ENCODE measurements at places on chromosomes 2 and 18. TPM values are rescaled to one million over a fixed set of nuclear protein-coding genes. Genes with fewer than 3 reads are reported as not detected.

CD8A gene
- 3.0 TPM for total RNA-seq

DNAH7 gene
- total RNA-seq, result 0.07 TPM

TFCP2L1 gene
- 0.29 TPM for total RNA-seq

CCL20 gene
- total RNA-seq, result 72.0 TPM

HOXD12 gene
- not detected for total RNA-seq

ORC4 gene
- total RNA-seq, result 34.9 TPM

C2orf66 gene
- not detected for total RNA-seq

CNOT9 gene
- total RNA-seq, result 87.3 TPM

GCA gene
- 32.1 TPM for total RNA-seq

SUPT7L gene
- 30.1 TPM for total RNA-seq

LIMS4 gene
- 3.3 TPM for total RNA-seq

ACTR3 gene
- 653 TPM for total RNA-seq

TMEM247 gene
- not detected for total RNA-seq

Data from activated CD4-positive, alpha-beta memory T cell treated with anti-CD3 and anti-CD28 coated beads for 36 hours (primary cell).